ENCODE measurements at places on chromosomes 16 and 17. TPM values are rescaled to one million over a fixed set of nuclear protein-coding genes. Genes with fewer than 3 reads are reported as not detected.

The CES3 gene
- polyA plus RNA-seq = 0.63 TPM

The TMEM106A gene
- 0.93 TPM for polyA plus RNA-seq

GRCh38 chr17:72640415-72641165 is 451.9 kb downstream of the SLC39A11 start:
- DNase-seq = no peak

- DNase-seq = no peak
Measured at GRCh38 chr17:72123530-72124437, 3.0 kb downstream of the SOX9 start.

- DNase-seq = no peak
Measured at GRCh38 chr16:25867041-25867440, 175.3 kb downstream of the HS3ST4 start.

GRCh38 chr17:41527063-41528023 is 765 bp downstream of the KRT19 start:
- no peak for DNase-seq

DNA sequence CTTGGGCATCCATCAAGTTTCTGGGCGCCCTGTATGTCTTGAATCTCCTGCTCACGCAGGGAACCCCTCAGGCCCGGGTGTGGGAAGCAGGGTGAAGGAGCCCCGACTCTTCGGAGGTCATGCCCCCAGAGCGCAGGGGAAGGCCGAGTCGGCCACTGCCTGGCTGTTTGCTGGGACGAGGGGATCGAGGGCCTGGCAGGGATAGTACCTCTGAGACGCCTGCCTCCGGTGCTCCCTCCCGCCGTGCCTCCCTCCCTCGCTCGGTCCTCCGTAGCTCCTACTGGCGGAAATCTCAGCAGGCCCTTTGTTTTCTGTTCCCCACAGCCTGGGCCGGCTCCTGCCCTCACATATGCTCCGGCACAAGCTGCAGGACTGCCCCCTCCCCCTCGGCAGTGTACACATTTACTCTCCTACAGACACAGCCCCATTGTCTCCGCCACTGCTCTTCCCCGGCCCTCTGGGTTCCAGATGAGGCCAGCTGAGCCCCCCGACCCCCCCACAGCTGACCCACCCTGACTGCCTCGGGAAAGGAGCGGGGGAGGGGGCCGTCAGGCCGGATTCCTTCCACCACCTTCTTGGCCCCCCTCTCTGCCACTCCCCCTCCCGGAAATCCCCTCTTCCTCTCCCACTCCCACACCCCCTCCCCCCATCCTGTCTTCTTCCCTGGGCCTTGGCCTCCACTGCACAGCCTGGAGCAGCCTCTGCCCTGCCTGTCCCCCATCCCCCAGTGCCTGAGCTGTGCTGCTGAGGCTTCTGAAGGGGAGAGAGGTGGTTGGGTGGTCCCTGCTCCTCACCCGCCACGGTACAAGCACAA is 1.4 kb downstream of the TRAF4 start:
- no peak for DNase-seq

- DNase-seq = no peak
Measured at GRCh38 chr17:79993390-79994227, 42.1 kb downstream of the TBC1D16 start.

DNA sequence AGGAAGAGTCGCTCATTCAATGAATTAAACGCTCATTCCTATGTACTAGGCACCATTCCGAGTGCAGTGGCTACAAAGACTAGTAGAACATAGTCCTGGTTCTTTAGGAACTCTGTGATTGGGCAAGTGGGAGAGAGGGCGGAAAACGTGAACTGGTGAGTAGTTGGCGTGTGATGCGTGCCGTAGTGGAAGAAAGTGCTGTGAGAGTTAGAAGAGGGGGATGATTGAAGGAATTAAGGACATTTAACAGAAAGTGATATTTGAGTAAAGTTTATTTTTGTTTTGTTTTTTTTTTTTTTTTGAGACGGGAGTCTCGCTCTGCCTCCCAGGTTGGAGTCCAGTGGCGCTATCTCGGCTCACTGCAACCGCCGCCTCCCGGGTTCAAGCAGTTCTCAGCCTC is 7.9 kb upstream of the SLFN14 start:
- DNase-seq = no peak

DNA sequence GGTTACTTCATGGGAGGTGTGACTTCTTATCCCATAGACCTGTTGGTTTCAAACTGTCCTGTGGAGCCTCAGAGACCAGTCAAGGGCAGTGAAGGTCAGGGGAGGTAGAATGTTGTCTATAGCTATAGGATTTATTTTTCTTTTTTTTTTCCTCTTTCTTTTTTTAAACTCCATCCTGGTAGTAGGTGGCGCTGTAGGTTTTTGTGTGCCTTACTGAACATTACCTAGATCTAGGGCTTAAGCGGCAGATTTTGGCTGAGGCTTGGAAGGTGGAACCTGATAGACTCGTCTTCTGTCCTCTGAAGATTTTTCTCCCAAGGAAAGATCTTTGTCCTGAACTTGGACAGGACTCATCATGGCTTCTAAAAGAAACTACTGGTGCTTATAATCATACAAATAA is 8.2 kb upstream of the LASP1NB start:
- DNase-seq = no peak

DNA sequence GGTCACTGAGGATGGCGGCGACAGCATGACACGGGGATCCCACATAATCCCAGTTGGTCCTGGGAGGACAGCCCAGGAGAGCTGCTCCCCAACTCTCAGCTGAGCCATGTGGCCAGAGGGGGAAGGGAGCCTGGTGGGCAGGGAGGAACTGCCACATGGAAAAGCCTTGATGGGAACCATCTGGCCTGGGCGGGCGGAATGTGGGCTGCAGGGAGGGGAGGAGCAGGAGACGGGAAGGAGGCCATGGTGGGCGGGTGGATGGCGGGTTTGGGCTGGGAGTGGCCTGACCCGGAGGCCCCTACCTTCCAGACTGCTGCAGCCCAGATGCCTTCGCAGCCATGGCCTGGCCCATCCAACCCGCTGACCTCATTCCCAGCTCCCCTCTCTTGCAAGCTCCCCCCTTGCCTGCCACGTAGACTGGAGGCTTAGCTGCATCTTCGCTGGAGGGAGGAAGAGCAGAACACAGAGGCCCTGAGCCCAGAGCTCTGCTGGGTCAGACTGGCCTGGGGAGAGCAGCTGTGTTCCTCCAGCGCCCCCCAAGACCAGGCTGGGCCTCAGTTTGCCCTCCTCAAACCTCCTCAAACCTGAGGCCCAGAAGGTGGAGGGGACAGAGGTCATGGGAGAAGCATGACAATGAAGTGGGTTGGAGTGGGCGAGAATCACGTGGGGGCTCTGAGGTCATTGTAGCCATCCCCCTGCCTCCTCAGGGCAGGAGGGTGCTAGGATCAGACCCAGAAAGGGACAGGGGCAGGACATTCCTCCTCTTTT is 8.2 kb upstream of the COL1A1 start:
- no peak for DNase-seq

Data from keratinocyte (primary cell).